Endothelial cell (in vitro differentiated cells): ENCODE measurements at places on chromosomes 13 and 19.

- H3K27me3 ChIP-seq, result no peaks in the 10 kb centered on the region
- DNase-seq, result no peak
- H3K27ac ChIP-seq, result no peak overlapping the region
- peaks cover 9% of the 10 kb centered on the region for H3K4me1 ChIP-seq
These were observed 25.6 kb downstream of the EDNRB start for GRCh38 chr13:77893066-77893465.

GRCh38 chr13:50410921-50411746 is 395.9 kb downstream of the KCNRG start:
- H3K4me3 ChIP-seq, result no peak overlapping the region
- H3K27me3 ChIP-seq, result no peaks in the 10 kb centered on the region
- H3K36me3 ChIP-seq, result no peaks in the 10 kb centered on the region
- peaks cover 10% of the 10 kb centered on the region for H3K4me1 ChIP-seq

- H3K27ac ChIP-seq, result no peak overlapping the region
- no peaks in the 10 kb centered on the region for H3K27me3 ChIP-seq
- H3K4me3 ChIP-seq, result no peak overlapping the region
- no peak for DNase-seq
- peaks cover 16% of the 10 kb centered on the region for H3K36me3 ChIP-seq
- H3K4me1 ChIP-seq, result peaks cover 9% of the 10 kb centered on the region
These were observed 89.5 kb downstream of the USP12 start for GRCh38 chr13:27081893-27082679.

DNA sequence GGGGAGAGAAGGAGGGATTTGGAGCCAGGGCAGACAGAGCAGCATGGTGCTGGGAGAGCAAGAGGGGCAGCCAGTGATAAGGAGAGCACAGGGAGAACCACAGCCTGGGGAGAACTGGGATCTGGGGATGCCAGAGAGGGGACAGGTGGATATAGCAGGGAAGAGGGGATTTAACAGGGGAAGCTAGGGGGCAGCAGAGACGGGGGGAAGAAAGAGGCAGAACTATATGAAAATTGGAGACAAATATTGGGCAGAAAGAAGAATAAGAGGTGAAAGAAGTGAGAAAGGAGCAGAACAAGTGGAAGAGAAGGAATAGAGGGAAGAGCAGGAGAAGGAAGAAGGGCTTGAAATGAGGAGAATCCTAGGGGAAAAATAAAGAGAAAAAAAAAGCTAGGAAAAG is 6.5 kb upstream of the ZNF528 start:
- peaks cover 9% of the 10 kb centered on the region for H3K27me3 ChIP-seq
- no peak overlapping the region for H3K27ac ChIP-seq
- DNase-seq, result no peak
- H3K36me3 ChIP-seq, result peaks cover 28% of the 10 kb centered on the region
- H3K4me3 ChIP-seq, result no peak overlapping the region

GRCh38 chr19:9065457-9066014 is 21.3 kb upstream of the OR1M1 start:
- no peak for DNase-seq
- H3K27me3 ChIP-seq, result peaks cover 4% of the 10 kb centered on the region
- peaks cover 10% of the 10 kb centered on the region for H3K36me3 ChIP-seq
- H3K4me1 ChIP-seq, result no peaks in the 10 kb centered on the region

DNA sequence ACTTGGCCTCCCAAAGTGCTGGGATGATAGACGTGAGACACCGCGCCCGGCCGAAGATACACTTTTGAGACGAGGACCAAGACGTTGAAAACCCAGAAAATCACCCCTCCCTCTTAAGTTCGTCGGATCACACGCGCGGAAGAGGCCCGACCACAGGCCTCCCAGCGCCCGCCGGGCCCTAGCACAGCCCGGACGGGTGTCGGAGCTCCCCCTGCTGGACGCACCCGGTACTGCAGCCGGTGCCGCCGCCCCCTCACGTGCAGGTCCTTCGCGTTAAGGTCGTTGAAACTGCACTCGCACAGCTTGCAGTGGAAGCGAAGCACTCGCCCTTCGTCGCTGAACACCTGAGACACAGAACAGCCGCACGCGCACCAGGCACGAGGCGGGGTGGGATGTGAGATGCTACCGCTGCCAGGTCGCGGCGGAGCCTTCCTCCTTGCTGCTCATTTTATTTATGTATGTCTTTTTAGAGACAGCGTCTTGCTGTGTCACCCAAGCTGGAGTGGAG is 35.7 kb upstream of the MATK start:
- peaks cover 3% of the 10 kb centered on the region for H3K27me3 ChIP-seq
- H3K36me3 ChIP-seq, result no peaks in the 10 kb centered on the region
- H3K4me1 ChIP-seq, result peaks cover 3% of the 10 kb centered on the region
- peak; percentile 92 for DNase-seq
- H3K4me3 ChIP-seq, result no peak overlapping the region
- no peak overlapping the region for H3K27ac ChIP-seq
